ENCODE measurements at places on chromosomes 6 and 20.
A peak's percentile ranks its signal among the peaks of the same experiment; 100 is the strongest.

DNA sequence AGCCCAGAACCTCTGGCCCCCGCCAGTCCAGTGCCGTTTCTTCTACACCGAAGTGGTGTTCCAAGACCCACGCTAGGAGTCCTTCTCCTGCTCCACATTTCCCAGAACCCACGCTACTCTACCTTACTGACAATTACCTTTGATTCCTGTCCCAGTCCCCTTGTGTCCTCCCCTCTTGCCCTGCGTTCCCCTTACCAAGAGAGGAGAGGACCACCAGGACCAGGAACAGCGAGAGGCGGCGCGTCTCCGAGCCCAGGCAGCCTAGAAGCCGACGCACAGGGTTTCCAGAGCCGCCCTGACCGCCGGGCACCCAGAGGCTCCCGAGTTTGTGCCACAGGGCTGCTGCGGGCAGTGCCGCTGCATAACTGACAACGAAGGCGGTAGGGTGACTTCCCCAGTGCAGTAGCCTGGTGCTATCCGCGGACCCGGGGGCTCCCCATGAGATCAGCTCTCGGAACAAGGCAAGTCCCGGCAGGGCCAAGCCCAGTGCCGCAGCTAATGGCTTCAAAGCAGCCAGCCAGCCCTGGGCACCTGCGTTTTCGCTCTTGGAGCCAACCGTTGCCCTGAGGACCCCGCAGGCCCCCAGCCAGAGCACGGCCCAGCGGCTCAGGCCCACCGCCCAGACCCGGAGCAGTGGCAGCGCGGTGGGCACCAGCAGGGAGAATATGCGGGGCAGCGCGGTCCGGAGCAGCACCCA is 512 bp downstream of the TAP1 start:
- peak; percentile 41 for DNase-seq

GRCh38 chr20:14775778-14776177 is 438.4 kb upstream of the FLRT3 start:
- no peak for DNase-seq

DNA sequence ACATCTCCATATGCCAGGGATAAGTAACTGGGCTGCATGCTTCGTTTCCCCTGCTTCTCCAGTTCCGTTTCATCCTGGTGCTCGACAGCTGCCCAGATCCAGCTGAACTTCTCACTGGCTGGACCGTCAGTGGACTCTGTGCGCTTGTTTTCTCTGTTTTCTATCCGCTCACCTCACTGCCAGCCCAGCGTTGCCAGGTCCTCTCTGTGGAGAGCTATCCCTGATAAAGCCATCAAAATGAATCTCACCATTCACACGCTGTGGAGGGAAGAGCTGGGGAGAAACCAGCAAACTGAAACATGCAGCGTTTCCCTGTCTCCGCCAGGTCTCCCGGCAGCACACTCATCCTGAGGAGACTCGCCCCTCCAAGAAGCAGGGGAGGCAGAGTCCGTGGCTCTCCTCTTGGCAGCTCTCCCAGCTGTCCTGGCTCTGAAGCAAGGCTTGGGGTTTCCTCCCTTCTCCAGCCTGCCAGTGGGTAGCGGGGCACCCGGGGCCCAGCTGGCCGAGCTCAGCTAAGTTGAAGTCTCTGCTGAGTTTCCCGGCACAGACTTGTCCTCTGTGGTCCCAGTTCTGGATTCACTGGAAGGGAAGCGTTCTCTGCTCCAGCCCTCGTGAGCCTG is 160.9 kb downstream of the DTNBP1 start:
- no peak for DNase-seq

- no peak for DNase-seq
These were observed 15.6 kb downstream of the NSFL1C start for GRCh38 chr20:1450926-1451491.

- no peak for DNase-seq
These were observed 299.3 kb upstream of the ECI2 start for GRCh38 chr6:4434655-4435054.

GRCh38 chr20:61391185-61391584 is 139.1 kb downstream of the CDH4 start:
- no peak for DNase-seq

- no peak for DNase-seq
These were observed 49.6 kb downstream of the CDK5RAP1 start for GRCh38 chr20:33351696-33352095.

DNA sequence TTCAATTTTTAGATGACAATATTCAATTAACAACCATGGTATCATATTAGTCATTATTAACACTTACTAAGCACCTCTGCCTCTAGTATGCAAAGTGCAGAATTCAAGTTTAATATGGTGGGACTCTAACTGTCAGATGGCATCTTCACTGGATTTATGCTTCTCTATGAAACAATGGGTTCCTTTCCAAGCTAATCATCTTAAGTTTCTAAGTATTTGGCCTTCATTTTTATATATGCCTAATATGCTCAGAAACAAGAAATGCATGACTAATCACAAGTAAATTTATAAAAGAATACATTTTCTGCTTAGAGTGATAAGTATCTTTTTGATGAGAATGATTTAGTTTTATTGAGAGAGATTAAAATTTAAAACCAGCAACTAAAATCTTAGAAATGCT is 144.7 kb downstream of the HIVEP2 start:
- DNase-seq = no peak

DNA sequence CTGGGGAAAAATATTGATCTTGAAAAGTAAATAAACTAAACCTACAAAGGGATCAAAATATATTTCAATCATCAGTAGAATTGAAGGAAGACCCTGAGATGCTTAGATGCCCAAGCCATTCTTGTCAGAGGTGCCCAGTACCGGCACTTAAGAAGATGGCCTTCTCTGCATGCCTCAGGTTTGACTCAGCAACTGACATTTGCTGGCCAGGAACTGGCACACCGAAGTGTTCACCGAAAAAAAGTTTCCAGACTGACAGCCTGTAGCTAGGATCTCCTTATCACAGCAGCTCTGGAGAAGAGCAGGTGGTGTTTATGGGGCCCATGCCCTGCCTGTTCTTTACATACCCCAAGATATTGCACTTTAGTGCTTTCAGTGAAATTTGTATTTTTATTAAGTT is 203.2 kb downstream of the MOXD1 start:
- DNase-seq = no peak

- DNase-seq = no peak
These were observed 108.6 kb upstream of the DUSP22 start for GRCh38 chr6:183668-184067.

GRCh38 chr6:65545920-65546319 is 161.1 kb downstream of the EYS start:
- DNase-seq = no peak

DNA sequence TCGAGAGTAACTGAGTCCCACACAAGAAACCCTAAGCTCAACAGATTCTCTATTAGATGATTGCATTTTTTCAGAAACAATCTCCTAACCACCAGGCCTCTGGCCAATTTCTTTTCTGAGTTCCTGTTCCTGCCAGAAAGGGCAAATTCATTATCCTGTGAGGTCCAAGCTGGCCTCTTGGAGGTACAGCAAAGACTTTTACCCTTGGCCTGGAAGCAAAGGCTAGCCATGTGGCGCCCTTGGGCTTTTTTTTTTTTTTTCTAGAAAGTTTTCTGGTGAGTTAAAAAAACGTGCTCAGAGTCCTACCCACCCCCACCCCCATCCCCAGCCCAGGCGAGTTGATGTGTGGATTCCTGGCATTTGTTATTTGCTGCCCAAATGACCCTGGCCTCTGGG is 59.0 kb upstream of the EEF1A1 start:
- no peak for DNase-seq

DNA sequence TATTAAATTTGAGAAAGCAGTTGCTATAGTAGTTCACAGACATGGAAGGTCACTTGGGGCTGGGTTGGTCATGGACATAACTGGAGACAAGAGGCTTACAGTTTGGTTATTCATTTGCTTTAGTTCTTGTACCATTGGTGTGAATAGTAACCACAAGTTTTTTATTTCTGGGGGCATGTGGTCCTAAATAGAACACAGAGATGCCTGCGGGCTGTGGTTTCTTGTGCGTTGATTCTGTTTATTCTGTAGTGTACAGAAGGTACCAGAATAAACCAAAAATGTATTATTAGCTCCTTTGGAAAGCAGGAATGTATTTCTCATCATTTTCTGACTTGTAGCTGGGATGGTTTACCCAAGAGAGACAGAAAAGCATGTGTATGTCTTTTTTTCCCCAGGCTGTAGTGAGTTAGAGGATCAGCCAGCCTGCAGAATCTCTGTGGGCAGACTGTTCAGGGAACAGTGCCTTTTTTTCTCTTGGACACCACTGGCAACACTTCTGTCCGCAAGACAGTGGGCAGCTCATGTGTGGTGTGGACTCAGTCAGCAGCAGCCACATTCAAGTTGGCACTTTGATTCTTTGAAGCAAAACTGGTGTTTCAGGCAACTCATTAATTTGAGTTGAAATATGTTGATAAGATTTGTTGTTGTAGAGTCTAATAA is 122.1 kb downstream of the LRRC1 start:
- no peak for DNase-seq

GRCh38 chr20:4130404-4131189 is 115.2 kb upstream of the RNF24 start:
- no peak for DNase-seq

- no peak for DNase-seq
These were observed 169.5 kb downstream of the VEGFA start for GRCh38 chr6:43939281-43940070.

DNA sequence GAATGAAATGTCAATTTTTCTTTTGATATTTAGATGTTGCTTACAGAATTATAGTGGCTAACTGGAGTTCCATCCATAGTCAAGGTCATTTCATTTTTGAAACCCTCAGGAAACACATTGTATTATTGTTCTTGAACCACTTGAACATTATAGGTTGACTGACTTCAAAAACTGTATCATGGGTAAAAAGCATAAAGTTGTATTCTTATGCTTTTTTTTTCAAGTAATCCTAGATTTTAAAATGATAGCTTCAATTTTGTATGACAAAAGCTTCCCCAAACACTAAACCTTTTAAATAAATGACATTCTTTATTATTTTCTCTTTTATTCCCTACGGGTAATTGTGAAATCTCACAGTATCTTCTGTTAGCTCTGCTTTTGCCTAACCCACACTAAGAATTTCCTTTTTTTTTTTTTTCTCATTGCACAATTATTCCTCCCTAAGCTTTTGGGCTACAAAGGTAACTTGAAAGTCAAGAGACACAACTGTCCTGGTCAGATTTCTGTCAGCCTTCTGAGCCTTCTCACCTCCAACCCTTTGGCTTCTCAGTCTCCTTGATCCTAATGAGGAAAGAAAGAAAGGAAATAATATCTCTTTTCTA is 36.9 kb upstream of the LAMA4 start:
- DNase-seq = no peak

DNA sequence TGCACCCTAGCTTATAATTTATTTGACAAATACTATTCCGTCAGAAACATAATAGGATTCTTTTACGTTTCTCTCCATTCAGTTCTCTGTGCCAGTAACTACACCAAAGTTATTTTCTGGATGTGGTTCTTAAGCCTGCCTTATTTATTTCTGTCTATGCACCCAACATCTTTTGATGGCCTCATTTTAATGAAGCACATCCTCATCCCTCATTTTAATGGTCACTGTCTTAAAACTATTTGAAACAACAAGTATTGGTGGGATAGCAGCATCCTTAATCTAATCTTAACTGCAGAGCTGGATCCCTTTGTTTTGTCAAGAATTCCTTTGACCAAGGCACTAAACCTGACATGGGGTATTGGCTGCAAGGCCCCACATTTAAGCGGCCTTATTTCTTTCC is 11.0 kb downstream of the FAM135A start:
- no peak for DNase-seq

DNA sequence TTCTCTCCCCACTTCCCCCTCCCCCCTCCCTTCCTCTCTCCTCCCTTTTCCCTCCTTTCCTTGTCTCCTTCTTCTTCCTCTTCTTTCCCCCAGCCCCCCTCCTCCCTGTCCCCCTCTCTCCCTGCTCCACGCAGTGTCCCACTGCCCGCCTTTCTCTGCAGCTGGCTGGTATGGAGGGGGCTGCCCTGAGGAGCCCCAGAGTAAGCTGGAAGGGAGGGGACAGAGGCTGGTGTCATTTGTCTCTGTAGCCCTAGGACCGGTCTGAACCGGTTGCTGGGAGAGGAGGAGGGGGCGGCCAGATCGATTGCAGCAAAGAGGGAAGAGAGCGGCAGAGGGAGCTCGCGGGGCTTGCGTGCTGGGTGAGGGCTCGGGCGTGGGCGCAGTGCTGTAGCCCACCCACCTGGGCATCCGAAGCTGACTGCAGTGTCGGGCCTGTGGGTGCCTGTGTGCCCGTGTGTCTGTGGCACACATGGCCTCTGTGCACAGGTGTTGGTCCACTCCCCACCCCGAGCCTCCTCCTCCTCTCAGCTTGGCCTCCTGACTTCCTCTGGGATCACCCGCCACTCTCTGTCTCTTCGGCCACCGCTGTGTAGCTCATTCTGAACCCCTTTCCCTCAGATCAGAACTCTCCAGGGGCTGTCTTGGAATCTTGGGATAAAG is 50.6 kb downstream of the SRC start:
- DNase-seq = no peak

- no peak for DNase-seq
These were observed 41.2 kb downstream of the LRFN2 start for GRCh38 chr6:40545954-40546353.

GRCh38 chr6:33613146-33613794 is 7.9 kb upstream of the ITPR3 start:
- no peak for DNase-seq

GRCh38 chr6:133889557-133890403 is 867 bp downstream of the TCF21 start:
- no peak for DNase-seq

- no peak for DNase-seq
These were observed 103.6 kb downstream of the JPH2 start for GRCh38 chr20:44083220-44083933.

DNA sequence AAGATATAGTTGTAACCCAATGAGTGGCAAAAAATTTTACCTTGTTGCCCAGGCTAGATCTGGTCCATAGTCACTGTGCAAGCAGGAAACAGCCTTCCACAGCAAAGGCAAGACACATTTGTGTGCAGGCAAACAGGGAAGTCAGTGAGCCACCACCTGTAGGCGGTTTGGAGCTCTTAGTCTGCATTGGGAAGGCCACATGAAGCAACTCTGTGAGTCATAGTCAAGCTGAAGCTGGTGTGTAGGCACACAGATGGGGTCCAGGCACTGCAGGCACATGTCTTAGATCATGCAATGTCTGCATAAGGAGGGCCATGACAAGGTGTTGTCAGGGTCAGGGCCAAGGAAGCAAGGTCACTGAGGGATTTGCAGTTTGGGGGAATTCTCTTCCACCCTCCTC is 543.2 kb upstream of the EPHA7 start:
- DNase-seq = no peak

- no peak for DNase-seq
These were observed 2.1 kb downstream of the MAP3K7 start for GRCh38 chr6:90584636-90585255.

GRCh38 chr6:33621711-33622388 is 728 bp downstream of the ITPR3 start:
- DNase-seq = no peak

GRCh38 chr6:116633685-116634084 is 17.4 kb downstream of the RSPH4A start:
- DNase-seq = no peak

GRCh38 chr6:157432892-157433265 is 51.9 kb downstream of the ZDHHC14 start:
- no peak for DNase-seq

- DNase-seq = peak; percentile 18
These were observed 33.6 kb downstream of the GFOD1 start for GRCh38 chr6:13453771-13454251.

All from stimulated activated CD4-positive, alpha-beta T cell treated with anti-CD3 and anti-CD28 coated beads, TNF-alpha, amount 100 ng/mL, for 1 hour (primary cell).